ENCODE measurements at places on chromosomes 3 and 15.

GRCh38 chr3:22297436-22297835 is 546.4 kb upstream of the ZNF385D start:
- no peak for DNase-seq

GRCh38 chr15:73826711-73827251 is 46.6 kb upstream of the TBC1D21 start:
- no peak for DNase-seq

DNA sequence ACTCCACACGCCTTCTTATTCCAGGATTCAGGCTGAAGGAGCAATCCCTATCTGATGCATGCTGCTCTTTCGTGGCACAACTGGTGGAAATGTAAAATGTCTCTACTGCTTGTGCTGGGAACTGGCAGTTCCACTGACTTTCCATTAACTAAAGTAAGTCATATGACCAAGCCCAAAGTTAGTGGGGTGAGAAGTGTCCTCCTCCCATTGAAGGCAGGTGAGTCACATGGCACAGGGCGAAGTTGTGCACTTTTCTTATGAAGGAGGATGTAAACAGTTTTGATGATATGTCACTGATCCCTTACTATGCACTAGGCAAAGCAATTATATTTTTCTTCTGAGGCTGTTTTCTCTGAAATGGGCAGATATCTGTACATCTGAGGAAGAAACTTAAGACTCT is 51.6 kb downstream of the SLC7A14 start:
- DNase-seq = no peak

GRCh38 chr3:42269647-42270046 is 3.7 kb upstream of the CCK start:
- DNase-seq = no peak

GRCh38 chr15:44801364-44801763 is 65.0 kb downstream of the TRIM69 start:
- DNase-seq = no peak

DNA sequence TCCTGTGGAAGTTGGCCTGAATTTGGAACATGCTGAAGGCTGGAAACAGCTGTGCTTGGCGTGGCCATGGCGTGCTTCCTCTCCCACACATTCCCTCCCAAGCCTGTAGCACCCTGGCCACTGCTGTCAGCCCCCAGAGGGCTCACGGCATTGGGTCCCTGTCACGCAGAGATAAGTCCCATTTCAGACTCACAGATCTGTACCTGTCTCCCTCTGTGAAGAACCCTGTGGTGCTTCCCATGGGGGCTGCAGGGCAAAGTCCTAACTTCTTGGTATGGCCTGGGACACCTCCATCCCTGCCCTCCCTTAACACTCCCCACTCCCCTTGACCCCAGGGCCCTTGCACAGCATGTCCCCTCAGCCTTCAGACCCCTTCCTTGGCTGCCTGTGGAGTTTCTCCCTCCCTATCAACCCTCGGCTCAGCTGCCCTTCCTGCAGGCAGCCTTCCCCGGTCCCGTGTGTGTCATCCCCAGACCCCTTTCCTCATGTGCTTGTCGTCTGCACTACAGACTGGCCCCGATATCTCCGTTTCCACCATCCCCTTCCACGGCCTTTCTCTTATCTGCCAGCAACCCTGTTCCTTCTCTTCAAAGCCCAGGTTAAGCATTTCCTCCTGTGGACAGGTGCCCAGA is 28.6 kb downstream of the ABTB1 start:
- DNase-seq = no peak

DNA sequence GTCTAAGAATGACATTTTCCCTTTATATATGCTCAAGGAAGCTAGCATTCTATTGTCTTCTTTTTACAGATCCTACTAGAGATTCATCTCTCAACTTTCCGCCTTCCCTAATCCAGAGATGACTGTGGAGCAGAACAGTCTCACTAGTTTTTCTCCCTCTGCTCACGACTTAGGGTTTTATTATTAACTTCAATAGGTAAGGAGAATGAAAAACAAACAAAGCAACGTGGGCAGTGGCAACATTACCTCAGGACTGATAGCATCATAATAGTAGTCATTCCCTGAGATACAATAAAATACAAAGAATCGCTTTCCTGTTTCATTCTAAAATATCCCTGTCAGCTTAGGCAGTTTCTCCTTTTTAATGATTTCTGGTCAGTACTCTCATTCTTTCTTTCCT is 154.3 kb upstream of the PLAAT1 start:
- DNase-seq = no peak

GRCh38 chr3:98612996-98613517 is 19.6 kb upstream of the CPOX start:
- no peak for DNase-seq

GRCh38 chr15:91027677-91028076 is 5.3 kb upstream of the VPS33B start:
- DNase-seq = no peak
